SIG-M5 (cell line): ENCODE measurements at places on chromosomes 6 and 20.

GRCh38 chr6:13831615-13832014 lies 17.3 kb upstream of the MCUR1 start:
- no peak for DNase-seq

GRCh38 chr6:112086744-112087135 lies 542 bp downstream of the TUBE1 start:
- no peak for DNase-seq

GRCh38 chr6:36610041-36610955 lies 16.1 kb downstream of the SRSF3 start:
- no peak for DNase-seq

DNA sequence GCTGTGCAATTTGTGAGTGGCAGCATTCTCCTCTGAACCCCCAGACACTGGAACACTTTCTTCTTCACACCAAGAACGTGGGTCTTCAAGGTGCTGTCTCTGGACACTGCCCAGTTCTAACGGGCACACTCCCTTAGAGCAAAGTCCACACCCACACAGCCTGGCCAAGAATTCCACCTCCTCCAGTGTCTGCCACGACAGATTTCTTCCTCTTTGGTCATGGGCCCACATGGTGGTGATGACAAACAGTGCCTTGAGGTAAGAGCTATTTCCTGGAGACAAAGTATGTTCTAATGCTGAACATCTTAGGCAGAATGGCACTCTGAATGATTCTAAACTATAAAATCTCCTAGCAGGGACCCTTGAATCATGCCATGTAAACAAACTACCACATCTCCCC lies 25.5 kb upstream of the SSTR4 start:
- no peak for DNase-seq
